ENCODE measurements at places on chromosomes 2 and 18.

DNA sequence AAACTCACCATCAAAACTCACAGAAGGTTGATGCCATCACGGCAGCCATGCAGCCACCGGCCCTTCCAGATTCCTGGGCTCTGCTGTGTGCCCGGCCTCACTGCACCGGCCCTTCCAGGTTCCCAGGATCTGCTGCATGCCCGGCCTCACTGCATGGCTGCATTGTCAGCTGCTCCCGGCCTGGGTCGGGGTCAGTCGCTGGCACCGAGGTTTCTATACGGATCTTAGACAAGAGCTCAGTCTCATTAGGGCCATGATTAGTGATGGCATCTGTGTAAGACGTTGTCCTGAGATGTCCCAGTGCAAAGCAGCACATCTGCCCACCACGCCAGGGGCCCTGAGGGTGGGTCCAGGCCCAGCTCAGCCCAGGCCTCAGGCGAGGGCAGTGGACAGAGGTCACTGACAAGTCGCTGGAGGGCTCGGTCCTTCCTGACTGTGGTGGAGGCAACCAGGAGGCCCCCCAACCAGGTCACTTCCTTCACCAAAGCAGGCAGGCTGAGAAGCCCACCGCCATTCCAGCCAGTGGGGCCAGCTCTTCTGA lies 29.4 kb downstream of the TMEM18 start:
- DNase-seq, result no peak

- DNase-seq, result no peak
These were observed 131.4 kb upstream of the SLC1A4 start for GRCh38 chr2:64857581-64858471.

- DNase-seq, result no peak
These were observed 286.8 kb upstream of the EPAS1 start for GRCh38 chr2:46010223-46010924.

- DNase-seq, result no peak
These were observed 3.5 kb downstream of the SNRNP200 start for GRCh38 chr2:96301865-96302264.

- no peak for DNase-seq
These were observed 23.6 kb upstream of the OTOS start for GRCh38 chr2:240163844-240164574.

DNA sequence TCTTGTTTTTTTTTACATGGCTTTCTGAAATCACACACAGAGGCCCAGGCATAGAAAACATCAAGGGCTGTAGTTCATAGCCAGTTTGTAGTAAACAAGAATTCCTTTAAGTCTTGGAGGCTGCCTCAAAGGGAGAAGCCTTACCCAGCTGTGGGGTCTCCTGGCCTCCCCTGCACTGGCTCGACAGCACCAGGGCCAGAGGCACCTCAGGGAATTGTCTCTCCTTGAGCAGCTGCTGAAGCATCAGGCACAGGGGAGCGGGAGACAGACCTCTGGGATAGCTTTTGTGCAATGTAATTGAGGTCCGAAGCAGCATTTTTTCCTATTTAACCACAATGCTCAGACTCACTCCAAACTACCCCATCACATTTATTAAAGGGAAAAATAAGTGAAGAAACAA lies 209.1 kb downstream of the HRH4 start:
- no peak for DNase-seq

- no peak for DNase-seq
These were observed 2.3 kb downstream of the PSMD1 start for GRCh38 chr2:231058761-231059550.

GRCh38 chr2:239299218-239299939 lies 101.4 kb downstream of the HDAC4 start:
- no peak for DNase-seq

DNA sequence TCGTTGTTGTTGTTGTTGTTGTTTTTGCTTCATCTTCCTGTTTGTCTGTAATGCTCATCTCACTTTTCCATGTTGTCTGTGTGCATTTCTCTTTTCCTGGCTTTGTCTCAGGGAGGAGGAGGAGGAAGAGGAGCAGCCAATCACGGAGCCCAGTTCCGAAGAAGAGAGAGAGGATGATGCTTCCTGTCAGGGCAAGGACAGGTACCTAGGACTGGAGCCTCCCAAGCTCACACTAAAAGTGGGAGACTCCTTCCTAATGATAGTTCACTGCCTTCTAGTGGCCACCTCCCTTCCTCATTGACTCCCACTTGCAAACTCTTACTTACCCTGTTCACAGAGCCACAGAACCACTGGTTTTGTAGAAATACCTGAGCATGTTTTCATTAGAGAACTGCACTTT lies 179.6 kb downstream of the TPGS2 start:
- DNase-seq, result no peak

DNA sequence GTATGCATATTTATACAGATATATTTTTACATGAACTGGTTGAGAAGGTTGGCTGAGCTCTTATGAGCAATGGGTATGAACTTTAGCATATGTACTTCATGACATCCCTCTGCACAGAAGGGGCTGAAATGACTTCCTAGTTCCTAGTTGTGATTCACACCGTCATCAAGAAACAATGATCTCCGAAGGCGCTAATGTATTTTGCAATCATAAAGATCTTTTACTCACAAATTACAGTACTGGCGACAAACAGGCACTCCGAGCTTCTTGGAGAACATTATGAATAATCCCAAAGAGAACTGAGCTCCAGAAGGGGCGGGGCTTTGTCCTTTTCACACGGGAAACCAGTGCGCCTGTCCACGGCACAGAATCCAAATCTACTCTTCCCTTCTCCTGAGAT lies 18.1 kb downstream of the BCL2 start:
- DNase-seq, result peak; percentile 86

DNA sequence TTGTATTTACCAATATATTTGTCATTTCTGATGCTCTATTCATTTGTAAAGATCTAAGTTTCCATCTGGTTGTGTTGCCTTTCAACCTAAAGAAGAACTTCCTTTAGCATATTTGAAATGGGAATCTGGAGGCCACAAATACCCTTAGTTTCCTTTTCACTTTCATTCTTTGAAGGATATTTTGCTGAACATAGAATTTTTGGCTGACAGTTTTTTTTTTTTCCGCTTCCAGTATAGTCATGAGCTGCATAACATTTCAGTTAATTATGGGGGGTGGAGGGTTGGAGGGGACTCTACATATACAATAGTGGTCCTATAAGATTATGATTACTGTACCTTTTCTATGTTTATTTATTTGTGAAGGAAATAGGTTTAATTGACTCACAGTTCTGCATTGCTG lies 83.9 kb downstream of the CERS6 start:
- no peak for DNase-seq

DNA sequence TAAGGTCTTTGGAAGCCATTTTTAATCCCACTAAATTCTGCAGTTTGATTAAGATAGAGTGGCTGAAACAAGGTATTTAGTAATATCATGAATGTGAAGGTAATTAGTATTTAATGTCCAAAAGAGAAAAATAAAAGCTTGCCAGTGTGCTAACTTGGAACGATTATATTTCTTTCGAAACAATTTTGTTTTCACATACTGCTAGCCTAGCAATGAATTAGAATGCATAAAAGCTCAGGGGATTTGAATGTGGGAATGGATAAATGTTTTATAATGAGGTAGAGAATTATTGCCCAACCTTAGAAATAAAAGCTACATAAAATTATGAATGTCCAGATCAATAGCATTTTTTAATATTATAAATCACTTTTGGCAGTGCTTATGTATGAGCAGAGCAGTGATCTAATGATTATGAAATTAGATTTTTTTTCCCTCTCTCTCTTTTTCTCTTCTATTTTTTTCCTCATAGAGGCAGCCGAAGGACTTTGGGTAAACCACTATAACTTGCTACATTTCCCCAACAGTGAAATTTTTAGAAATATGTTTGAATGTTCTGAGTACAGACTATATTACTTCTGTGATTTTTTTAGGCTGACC lies 75.5 kb downstream of the PLCL1 start:
- DNase-seq, result no peak

GRCh38 chr18:49500201-49500921 lies 13.3 kb upstream of the C18orf32 start:
- DNase-seq, result no peak

- no peak for DNase-seq
These were observed 7.7 kb downstream of the EPB41L5 start for GRCh38 chr2:120020554-120020953.

DNA sequence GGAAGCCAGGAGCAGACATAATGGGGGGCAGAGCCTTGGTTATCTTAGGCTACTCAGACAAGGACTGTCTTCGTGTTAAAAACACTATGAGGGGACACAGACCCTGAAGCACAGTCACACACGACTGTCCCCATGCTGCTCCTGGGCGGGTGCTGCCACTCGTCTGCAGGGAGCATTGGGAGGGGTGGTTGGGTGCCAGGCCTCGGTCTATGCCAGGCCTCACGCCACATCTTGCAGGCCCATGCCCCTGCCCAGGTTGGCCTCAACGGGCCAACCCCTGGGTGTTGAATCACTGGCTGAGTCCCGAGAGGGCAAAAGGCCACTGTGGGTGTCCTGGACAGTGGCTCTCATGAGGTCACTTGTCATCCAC lies 97.9 kb downstream of the USP40 start:
- no peak for DNase-seq

DNA sequence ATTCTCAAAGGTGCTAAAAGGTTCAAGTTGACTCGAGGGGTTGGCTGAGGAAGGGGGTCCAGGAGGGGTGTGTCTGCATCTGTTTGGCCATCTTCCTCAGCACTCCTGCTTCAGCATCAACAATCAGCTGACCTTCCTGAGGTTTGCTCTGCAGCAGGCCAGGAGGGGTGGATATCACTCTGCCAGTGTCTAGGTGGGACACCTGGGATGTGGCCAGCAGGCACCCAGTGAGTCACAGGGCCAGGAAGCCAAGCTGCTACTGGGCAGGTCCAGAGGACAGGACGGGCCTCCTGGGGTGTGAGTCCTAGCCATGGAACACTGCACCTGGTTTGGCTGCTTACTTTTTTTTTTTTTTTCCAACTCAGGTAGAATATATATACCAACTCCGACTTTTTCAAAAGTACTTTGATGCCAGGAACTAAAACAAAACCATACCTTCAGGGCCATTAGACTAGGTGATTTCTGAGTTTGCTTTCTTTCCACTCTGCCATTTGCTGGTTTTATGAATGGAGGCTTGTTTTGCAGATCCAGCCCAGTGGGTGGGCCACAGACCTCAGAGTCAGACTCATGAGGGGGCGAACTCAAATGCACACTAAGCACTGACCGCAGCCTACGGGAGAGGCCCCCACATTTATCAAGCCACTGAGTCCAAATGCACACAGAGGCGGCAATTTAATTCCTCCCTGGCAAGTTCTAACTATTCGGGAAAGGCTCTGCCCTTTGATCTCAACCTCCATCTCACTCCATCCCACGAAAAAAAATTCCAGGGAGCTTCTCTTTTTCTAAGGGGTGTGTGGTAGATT lies 76.0 kb downstream of the UXS1 start:
- no peak for DNase-seq

- DNase-seq, result no peak
These were observed 131.5 kb downstream of the MAIP1 start for GRCh38 chr2:200086911-200087310.

DNA sequence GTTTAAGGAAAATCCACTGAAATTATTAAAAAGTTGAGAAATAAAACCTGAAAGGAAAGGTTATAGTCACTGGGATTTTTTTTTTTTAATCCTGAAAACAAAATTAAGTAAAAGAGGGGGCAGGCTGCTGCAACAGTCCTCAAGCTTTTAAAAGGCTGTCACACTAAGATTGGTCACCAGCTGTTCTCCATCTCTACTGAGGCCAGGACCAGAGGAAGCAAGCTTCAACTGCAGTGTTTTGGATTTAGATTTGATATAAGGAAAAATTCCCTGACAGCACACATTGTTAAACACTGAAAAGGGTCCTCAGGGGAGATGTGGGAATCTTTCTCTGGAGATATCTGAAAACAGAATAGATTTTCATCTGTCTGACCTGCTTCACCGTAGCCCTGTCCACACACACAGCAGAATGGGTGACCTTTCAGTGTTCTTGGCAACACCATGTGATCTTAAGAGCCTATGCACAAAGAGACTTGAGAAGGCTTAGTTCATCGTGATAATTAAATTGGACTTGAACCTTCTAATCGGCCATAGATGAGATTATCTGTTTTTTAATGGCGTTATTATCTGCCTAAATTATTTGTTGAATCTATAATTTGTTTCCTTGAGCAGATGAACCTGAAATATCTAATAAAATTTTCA lies 132.0 kb upstream of the BOD1L2 start:
- no peak for DNase-seq

DNA sequence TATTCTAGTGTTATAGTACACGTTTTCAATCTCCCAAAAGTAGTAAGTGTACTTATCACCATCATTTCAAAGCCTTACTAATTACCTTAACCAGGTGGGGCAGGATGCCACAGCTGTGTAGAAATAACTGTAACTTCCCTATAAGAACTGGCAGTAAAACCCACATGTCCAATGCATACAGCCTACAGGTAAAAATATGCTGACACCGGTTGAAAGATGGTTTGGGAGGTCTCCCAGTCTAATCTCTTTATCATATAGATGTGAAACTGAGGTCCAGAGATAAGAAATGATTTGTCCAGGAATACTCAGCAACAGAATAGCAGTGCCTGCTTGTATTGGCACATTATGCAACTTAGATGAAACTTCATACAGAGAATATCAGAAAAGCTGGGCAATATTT lies 322.9 kb downstream of the BCL11A start:
- no peak for DNase-seq

DNA sequence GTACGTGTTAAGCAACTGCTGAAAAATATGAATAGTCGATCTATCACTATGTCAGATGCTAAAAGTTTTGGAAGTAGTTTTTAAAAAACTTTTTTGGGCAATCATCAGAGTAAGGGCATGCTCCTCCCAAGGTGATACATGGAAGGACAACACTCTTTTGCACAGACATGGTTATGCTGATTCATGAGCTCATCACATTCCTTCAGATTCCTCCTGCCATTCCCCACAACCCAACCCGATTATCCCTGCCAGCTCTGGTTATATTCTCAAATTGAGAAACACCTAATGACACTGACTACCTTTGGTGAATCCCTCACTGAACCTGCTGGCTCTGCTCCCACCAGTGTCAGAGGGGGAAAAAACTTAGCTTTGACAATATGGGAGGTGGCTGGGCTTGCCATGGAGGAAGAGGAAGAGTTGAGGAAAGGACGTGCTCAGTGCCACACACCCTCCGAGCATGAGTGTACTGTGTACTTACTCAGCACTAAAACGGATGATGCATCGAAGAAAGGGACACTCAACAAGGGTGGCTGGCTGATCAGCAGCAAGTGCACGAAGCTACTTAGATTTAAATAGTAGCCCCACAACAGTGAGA lies 83.9 kb upstream of the RNU4ATAC start:
- DNase-seq, result no peak

GRCh38 chr2:171181064-171182049 lies 20.7 kb upstream of the TLK1 start:
- DNase-seq, result no peak

GRCh38 chr2:5076599-5076998 lies 615.6 kb upstream of the SOX11 start:
- no peak for DNase-seq

DNA sequence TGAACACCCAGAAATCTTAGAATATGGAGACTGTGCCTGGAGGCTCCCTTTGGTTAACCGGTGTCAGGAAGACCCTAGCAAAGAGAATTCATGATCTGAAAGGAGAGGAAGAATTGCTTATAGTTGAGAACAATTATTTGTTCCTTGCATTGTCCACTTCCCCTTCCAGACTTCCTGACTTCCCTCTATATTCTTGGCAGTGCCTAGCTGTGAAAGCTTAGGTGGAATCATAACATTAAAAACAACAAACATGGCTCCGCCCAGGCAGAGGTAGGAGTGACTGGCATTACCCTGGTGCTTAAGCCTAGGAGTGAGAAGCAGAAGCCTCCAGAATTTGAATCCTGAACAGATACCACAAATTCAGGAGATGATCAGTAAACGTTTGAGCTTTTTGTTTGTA lies 1.9 kb downstream of the TTL start:
- DNase-seq, result peak; percentile 46
